Right lobe of liver (tissue), 6 donors: ENCODE measurements at places on chromosomes 4 and X. TPM values are rescaled to one million over a fixed set of nuclear protein-coding genes. Genes with fewer than 3 reads are reported as not detected.

HDAC8 gene
- total RNA-seq = 19.4 TPM

CSAG3 gene
- not detected for total RNA-seq

SHISA3 gene
- total RNA-seq = 0.56 TPM

STAP1 gene
- not detected for total RNA-seq

CT45A2 gene
- total RNA-seq = not detected

NIPAL1 gene
- total RNA-seq = 9.2 TPM

HSPA4L gene
- total RNA-seq = 5.4 TPM

PGAM4 gene
- not detected for total RNA-seq

ERAS gene
- total RNA-seq = not detected

TCEAL2 gene
- total RNA-seq = not detected

P2RY10 gene
- 0.35 TPM for total RNA-seq

MAGEA2B gene
- total RNA-seq = not detected

STBD1 gene
- total RNA-seq = 26.2 TPM

CENPI gene
- 1.3 TPM for total RNA-seq

SHROOM4 gene
- 0.55 TPM for total RNA-seq

GUF1 gene
- total RNA-seq = 9.9 TPM

SH3BGRL gene
- 20.4 TPM for total RNA-seq

LINC00632 gene
- total RNA-seq = 2.3 TPM

SSX2B gene
- total RNA-seq = not detected

ASB9 gene
- total RNA-seq = 3.0 TPM

SPARCL1 gene
- 8.0 TPM for total RNA-seq

ZAR1 gene
- not detected for total RNA-seq

UGT2B11 gene
- total RNA-seq = 0.56 TPM

VCX2 gene
- total RNA-seq = not detected

RPS6KA6 gene
- 0.68 TPM for total RNA-seq

GASK1B gene
- 4.4 TPM for total RNA-seq

FATE1 gene
- not detected for total RNA-seq

MAGEB17 gene
- total RNA-seq = not detected

HDX gene
- total RNA-seq = 4.2 TPM

SOD3 gene
- total RNA-seq = 7.8 TPM

SLC9A7 gene
- 6.5 TPM for total RNA-seq

ZDHHC15 gene
- 0.18 TPM for total RNA-seq

QDPR gene
- total RNA-seq = 93.5 TPM

FAAH2 gene
- 9.5 TPM for total RNA-seq

FAM53A gene
- 0.73 TPM for total RNA-seq

RAB33A gene
- 0.69 TPM for total RNA-seq

TRAPPC2 gene
- total RNA-seq = 9.9 TPM

ANK2 gene
- total RNA-seq = 1.1 TPM

CDX4 gene
- total RNA-seq = not detected

ACSL4 gene
- 4.9 TPM for total RNA-seq

IL3RA gene
- 0.42 TPM for total RNA-seq

GAGE12E gene
- total RNA-seq = not detected

MSX1 gene
- 0.19 TPM for total RNA-seq

TAF7L gene
- not detected for total RNA-seq

CENPVL3 gene
- not detected for total RNA-seq

MXD4 gene
- total RNA-seq = 17.8 TPM

MAGEE2 gene
- total RNA-seq = not detected
